ENCODE measurements at places on chromosomes 13 and 19. TPM values are rescaled to one million over a fixed set of nuclear protein-coding genes. Genes with fewer than 3 reads are reported as not detected.

DNA sequence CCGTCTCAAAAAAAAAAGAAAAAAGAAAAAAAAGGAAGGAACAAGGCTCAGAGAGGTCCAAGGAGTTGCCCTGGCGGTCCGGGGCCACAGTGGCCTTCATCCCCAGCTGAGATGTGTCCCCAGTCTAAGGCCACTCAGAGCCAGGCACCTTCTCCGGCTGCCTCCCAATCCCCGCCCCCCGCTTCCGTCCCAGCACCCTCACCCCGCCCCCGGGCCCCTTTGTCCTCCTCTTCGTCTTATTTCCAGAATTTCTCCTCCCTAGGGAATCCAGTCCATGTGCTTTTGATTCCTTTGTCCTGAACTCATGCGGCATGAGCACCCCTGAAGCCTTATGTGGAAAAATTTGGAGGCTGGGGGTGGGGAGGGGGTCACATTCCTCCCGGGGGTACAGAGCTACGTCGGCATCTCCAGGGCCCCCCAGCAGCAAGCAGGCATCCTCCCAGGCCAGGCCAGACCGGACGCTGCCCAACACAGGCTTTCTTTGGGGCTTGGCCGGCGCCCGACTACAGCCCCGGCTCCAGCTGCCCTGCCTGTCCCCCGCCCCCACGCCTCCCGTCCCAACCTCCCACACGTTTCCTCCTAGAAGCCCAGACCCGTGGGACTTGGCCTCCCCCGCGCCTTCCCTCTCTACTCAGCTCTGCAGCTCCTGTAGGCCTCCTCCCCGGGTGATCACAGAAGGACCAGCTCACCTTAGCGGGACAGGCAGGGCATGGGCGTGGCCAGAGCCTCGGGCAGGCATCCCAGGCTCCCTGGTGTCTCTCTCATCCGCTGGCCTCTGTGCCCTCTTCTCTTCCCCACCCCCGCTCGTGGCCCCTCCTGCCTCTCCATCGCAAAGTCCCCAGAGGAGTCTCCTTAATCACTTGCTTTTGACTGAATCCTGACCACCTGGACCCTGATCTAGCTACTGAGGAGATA is 17.8 kb upstream of the ADGRE5 start:
- DNase-seq: peak; percentile 40

LSM7 gene
- 128 TPM for total RNA-seq

DNA sequence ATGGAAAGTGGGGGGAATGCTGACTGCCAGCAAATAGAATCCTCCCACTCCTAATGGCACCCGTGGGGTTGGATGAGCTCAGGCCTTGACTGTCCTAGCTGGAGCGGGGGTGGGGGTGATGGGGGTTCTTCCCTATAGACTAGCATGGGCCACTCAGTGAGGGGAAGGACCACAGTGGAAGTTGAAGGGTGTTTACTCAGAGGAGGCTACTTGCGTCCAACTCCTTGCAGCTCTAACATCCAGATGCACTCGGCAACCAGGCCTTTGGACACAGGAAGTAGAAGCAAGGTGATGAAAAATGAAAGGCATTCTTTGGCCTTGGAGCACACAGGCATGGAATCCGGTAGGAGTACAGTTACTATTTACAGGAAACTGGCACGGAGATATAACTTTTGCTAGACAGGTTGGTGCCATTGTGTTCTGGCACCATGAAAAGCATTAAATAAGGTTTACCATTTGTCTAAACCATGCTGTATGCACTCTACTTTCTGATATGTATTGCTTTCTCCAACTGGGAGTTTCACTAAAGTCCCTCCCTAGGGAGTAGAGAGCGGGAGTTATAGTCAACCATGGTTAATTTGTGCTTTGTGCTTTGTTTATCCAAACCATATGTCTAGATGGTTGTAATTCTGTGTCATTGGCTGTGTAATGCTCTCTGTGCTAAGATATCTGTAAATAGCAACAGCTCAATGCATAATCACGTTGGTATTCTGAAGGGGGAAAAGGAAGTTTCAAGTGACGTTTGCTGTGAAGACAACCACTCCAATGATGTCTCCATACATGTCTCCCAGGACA is 125.3 kb downstream of the TSHZ3 start:
- DNase-seq: peak; percentile 9

DNA sequence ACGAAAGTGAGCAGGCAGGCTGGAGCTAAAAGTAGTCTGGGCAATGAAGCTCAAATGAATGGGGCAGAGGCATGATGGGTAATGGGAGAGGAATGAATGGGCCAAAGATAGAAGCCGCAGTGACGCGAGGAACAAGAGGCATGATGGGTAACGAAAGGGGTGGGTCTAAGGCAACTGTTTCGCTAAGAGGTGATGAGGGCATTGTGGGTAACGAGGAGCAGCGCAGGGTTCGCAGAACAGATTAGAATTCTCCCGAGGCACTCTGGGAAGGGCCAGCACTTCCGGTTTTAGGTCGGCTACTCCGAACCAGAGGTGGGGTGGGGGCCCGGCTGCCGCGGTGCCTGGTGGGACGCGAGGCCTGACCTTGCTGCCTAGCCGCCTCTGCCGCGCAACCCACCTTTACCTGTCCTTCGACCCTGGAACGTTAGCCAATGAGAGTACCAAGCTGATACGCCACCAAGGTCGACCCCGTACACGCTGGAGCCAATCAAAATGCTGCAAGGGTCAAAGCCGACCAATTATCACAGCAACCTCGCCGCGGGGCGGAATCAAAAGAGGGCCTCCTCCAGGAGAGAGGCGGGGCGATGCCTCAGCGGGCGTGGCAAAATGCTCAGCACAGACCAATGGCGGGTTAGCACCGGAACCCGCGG is 563 bp upstream of the TOMM40 start:
- DNase-seq: peak; percentile 100

DNA sequence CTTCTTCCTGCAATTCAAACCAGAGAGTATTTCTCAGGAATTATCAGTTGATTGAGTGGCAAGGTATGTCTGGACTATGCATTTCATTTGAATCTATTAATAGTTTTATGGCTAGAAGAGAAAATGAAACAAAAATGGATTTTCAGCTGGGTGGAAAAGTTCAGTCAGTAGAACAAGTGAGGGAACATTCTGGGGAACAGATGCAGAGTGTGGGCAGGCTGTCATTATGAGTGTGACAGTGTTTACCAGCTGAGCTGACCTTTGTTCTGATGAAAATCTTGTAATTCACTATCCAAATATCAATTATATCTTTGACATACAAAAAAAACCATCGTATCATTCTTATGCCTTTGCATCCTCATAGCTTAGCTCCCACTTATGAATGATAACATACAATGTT is 2.6 kb upstream of the CLC start:
- no peak for DNase-seq

TLE6 gene
- 4.3 TPM for total RNA-seq

MYH14 gene
- 22.2 TPM for total RNA-seq

GRCh38 chr13:60230593-60230992 is 66.9 kb upstream of the DIAPH3 start:
- no peak for DNase-seq

- peak; percentile 53 for DNase-seq
Observed at GRCh38 chr19:44677019-44677811, 5.9 kb downstream of the CEACAM19 start.

DNA sequence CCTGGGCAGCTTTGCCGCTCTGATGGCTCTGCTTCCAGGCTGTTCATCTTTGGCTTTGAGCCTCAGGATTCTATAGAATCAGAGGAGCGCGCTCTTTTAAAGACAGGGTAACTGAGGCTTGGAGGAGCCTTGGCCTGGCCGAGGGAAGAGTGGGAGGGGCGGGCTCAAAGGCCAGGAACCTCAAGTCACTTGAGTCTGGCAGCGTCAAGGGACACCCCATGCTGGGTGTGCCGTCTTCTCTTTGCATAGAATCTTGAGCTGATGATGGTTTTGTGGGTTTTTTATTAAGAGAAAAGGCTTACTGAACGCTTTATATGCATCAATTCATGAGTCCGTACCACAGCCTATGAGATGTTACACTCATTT is 1.1 kb downstream of the PGLS start:
- DNase-seq: no peak

GRCh38 chr13:113545931-113546516 is 38.5 kb upstream of the TFDP1 start:
- no peak for DNase-seq

N4BP2L2 gene
- 104 TPM for total RNA-seq

- no peak for DNase-seq
Observed at GRCh38 chr13:29858667-29859066, 8.2 kb upstream of the UBL3 start.

EDDM13 gene
- not detected for total RNA-seq

DNA sequence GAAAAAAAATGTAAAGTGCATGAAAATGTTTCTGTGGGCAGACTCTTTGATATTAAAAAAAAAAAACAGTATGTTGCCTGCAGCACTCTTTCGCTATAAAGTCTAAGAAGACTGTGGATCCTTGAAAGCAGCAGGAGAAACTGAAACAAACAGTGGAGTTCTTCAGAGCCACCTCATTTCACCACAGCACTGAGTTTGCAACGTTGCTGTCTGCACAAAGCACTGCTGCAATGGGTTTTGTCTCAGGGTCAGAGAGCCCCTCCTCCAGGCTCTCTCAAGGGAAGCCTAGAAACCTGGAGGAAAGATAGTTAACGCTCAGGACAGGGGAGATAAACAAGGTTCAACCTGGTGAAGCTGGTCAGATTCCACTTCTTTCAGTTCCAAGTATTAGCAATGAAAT is 248.7 kb downstream of the EFNB2 start:
- no peak for DNase-seq

DNA sequence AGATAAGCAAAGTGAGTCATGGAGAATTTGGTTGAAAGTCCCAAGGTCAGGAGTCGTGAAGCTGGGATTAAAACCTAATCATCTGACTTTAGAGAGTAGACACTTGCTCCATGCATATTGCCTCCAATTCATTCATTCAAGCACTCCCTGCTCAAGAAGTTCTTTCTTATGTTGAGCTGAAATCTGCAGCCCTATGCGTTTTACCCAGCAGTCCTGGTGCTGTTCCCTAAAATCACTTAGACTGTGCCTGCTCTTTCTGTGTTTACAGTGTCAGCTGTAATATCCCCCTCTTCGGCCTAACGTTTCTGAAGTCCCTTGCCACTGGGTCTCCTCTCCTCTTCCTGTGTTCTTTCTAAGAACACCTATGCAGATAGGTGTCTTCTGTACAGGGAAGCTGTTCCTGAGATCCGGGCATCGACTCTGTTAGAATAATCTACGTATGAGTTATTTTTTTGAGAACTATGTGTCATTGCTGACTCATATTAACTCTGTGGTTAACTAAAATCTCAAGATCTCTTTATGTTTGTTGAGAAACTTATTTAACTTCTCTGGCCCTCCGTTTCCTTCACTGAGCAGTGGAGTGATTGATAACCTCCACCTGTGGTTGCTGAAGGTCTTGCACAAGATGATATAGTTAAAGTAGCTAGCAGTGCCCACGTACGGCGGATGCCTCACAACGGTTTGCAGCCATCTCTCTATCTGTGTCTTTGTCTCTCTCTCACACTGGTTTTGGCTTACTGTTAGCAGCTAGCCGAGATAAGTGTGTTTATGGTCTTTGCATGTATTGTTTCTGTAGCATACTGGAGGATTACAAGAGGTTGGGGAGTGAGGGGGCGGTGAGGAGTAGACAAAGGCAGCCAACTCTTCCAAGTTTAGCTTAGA is 4.7 kb downstream of the ALOX5AP start:
- DNase-seq: no peak

TICAM1 gene
- total RNA-seq: 3.1 TPM

NLRP5 gene
- not detected for total RNA-seq

ZNF431 gene
- 2.3 TPM for total RNA-seq

GRCh38 chr19:14411161-14411937 is 7.8 kb downstream of the DDX39A start:
- no peak for DNase-seq

MRPL57 gene
- 39.7 TPM for total RNA-seq

GRCh38 chr13:85806553-85807175 is 7.4 kb upstream of the SLITRK6 start:
- peak; percentile 73 for DNase-seq

DNA sequence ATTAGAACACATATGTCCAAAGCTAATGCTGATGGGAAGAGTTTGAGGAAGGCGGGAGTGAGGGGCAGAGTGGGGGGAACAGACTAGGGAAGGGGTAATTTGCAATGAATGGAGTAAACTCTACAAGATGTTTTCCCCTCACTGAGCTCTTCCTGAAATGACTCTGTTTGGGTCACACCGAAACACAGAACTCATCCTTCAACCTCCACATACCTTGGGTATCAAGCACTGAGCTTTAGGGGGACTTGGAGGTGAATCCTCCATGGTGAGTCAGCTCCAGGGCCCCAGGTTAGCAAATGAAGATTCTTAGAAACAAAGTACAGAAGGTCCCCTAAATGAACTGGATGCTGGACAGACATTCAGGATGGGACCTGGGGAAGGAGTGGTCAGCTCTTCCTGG is 1.3 kb upstream of the SIGLEC10 start:
- DNase-seq: no peak

DNA sequence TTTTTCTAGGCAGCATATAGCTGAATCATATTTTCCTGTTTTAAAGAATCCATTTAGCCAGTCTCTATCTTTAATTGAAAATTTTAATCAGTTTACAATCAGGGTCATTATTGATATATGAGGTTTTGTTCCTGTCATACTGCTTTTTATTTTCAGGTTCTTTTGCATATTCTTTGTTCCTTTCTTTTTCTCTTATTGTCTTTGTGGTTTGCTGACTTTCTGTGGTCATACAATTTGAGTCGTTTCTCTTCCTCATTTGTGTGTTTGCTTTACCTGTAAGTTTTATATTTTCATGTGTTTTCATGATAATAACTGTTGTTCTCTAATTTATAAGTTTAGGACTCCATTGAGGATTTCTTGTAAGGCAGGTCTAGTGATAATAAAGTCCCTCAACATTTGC is 812.6 kb downstream of the DACH1 start:
- DNase-seq: no peak

DNA sequence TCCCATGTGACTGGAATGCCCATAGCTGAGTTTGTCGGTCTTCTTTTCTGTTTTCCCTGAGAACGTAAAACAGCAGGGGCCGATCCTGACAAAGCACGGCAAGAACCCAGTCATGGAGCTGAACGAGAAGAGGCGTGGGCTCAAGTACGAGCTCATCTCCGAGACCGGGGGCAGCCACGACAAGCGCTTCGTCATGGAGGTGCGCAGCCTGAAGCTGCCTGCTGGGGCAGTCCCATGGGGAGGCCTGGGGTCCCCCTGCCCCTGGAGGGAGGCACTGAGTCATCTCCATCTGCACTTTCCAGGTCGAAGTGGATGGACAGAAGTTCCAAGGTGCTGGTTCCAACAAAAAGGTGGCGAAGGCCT is 18.2 kb upstream of the QTRT1 start:
- no peak for DNase-seq

DNA sequence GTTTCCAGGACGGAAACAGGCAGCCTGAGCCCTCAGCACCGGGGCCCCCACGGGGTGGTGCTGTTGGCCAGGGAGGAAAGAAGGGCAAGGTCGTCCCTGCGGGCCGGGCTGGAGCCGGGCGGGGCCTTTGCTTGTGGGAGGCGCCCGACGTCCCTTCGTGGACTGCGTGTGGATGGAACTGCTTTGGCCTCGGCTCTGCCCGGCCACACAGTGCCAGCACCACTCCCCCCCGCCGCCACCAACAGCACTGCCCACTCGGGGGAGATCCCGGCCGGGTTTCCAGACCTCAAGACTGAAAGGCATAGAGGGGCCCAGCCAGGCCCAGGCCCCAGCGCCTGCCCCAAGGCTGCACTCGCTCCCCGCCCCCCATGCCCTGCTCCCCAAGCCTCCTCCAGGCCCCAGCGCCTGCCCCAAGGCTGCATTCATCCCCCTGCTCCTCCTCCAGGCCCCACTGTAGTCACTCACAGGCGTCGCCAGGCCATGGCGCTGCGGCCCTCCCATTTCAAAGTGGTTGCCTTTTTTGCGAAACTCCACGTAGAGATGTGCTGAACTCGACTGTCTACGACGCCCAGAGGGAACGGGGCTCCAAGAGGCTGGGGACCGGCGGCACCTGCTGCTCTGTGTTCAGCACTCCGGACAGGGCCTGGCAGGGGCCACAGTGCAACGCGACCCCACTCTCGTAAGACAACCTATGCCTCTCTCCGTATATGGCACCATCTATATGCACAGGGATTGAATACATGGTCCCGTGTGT is 22.5 kb downstream of the C13orf46 start:
- DNase-seq: peak; percentile 84

ZNF135 gene
- total RNA-seq: 0.42 TPM

All from SK-MEL-5 (cell line).